Esophagus squamous epithelium (tissue), 5 donors: ENCODE measurements at places on chromosomes 12 and 14. TPM values are rescaled to one million over a fixed set of nuclear protein-coding genes. Genes with fewer than 3 reads are reported as not detected.

The BHLHE41 gene
- total RNA-seq, result 0.48 TPM

The CHST11 gene
- total RNA-seq, result 9.1 TPM

The TGFB3 gene
- 1.5 TPM for total RNA-seq

The MIP gene
- total RNA-seq, result not detected

The ST8SIA1 gene
- 0.70 TPM for total RNA-seq

The KLRD1 gene
- total RNA-seq, result 0.92 TPM

The NOVA1 gene
- total RNA-seq, result 1.9 TPM

DNA sequence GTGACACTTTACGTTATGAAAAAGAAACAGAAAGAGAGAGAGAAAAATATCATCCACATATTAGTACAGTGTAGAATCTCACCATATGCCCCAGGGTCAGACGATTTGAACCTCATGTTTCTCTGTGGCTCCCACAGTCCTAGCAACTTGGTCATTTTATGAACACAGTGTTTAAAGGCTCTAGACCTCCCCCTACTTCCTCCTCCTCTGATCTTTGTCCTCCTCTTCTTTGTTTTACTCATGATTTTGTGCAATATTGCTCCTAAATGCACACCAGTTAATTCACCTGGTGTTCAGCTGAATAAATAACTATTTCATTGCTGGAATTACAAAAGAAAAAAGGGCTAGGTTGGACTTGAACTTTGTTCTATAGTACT is 18.2 kb downstream of the GLT1D1 start:
- DNase-seq, result no peak

DNA sequence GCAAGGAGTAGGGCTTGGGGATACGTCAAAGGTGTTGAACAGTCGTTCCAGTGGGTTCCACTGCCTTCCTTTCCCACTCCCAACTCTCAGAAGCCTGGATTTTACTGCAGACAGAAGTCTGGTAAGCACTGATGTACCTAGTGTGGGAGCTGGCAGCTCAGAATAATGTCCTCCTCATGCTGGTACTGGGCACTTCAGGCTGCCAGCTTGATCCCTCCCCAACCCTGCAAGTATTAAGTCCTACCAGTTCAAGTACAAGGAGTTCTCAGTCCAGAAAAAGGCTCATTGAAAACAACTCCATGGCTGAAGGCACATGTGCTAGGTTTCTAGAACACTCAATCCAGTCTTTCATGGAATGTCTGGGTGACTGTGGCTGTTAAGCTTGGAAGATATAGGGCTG is 304.3 kb downstream of the NUAK1 start:
- DNase-seq, result no peak

- no peak for DNase-seq
These were observed 77.9 kb downstream of the WNK1 start for GRCh38 chr12:830111-830867.

DNA sequence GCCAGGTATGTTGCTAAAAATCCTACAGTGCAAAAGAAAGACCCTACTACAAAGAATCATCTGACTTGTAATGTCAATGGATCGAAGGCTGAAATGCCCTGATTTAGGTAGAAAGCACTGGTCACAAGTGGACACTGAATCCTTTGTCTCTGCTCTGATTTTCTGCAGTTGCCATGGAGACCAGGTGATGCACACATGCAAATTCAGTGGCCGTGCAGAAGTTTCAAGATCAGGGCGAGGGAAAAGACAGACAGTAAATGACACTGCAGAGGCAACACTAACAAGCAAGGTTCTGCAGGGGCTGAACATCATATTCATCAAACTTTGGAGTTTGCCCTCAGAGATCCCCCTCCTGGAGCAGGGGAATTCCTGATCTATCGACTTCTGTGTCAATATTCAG is 370.3 kb upstream of the TMEM132C start:
- no peak for DNase-seq

DNA sequence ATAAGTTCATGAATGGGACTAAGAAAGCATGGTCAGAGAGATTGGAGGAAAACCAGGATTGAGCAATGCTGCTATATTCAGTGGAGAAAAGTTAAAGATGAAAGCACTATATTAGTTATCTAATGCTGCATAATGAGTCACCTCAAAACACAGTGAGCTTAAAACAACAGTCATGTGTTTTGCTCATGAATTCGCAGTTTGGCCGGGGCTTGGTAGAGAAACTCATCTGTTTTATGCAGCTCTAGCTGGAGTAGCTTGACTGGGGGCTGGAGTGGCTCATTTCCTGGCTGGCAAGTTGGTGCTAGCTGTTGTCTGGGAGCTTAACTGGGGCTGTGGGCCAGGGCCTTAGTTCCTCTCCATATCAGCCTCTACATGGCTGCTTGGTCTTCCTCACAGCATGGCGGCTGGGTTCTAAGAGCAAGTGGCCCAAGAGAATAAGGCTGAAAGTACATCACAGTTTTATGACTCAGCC is 90.1 kb downstream of the ADCK1 start:
- no peak for DNase-seq

GRCh38 chr12:1848146-1848545 is 27.8 kb downstream of the LRTM2 start:
- no peak for DNase-seq

GRCh38 chr12:63079791-63080502 is 71.1 kb downstream of the AVPR1A start:
- no peak for DNase-seq

GRCh38 chr14:100333827-100334226 is 10.7 kb downstream of the SLC25A47 start:
- no peak for DNase-seq

- DNase-seq, result no peak
These were observed 7.2 kb downstream of the DNAI7 start for GRCh38 chr12:25187781-25188180.

DNA sequence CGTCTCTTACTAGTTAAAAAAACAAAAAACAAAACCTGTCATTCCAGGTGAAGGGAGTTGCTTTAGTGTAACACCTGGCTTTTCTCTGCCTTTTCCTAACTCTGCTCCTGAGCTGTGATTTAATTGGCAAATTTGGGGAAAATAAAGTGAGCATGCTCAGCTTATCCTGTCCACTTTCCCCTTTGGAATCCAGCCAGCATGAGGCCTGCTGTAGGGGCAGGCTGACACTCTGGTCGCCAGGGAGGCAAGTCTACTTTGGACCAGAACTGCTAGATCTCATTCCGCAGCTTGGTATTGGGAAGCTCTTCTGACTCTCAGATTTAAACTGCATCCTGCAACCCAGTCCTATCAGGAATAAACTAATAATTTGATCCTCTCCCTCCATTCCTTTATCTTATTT is 30.1 kb downstream of the CDKN1B start:
- no peak for DNase-seq

GRCh38 chr14:50739186-50739585 is 71.1 kb upstream of the SAV1 start:
- no peak for DNase-seq

- no peak for DNase-seq
These were observed 18.0 kb upstream of the CRACR2A start for GRCh38 chr12:3770891-3771290.

GRCh38 chr12:104786352-104786751 is 171.7 kb downstream of the SLC41A2 start:
- DNase-seq, result no peak
